ENCODE measurements at places on chromosomes 6 and 20. TPM values are rescaled to one million over a fixed set of nuclear protein-coding genes. Genes with fewer than 3 reads are reported as not detected.
A peak's percentile ranks its signal among the peaks of the same experiment; 100 is the strongest.

GRCh38 chr20:25178563-25179438 is 16.7 kb upstream of the ENTPD6 start:
- peak; percentile 87 for DNase-seq

DNA sequence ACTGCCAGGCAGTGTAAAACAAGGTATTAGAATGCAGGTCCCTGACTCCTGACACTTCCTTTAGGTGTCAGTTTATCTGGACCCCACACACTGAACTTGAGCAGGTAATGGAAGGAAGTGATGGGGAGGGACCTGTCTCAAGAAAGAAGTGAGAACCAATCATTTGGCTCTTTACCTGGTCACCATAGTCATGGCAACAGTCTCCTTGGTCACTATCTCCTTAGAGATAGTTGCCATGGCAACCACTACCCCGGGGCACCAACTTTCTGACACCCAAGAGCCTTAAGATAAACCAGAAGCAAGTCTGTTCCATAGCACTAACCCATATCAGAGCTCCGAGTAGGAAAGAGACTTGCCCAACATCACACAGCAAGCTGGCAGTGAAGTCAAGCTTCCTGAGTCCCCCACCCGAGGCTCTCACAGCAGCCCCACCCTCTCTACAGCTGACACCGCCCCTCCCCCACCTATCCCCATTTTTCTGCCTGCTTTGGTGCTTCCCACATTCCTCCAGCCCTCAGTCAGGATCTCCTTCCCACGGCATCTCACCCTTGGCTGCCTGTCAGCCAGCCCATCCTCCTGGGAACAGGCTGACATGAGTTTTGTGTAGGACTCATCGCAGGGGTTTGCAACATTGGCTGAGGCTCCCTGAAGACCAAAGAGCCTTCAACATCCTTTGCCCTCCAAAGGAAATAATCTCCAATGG is 16.3 kb upstream of the HM13 start:
- DNase-seq, result no peak

DNA sequence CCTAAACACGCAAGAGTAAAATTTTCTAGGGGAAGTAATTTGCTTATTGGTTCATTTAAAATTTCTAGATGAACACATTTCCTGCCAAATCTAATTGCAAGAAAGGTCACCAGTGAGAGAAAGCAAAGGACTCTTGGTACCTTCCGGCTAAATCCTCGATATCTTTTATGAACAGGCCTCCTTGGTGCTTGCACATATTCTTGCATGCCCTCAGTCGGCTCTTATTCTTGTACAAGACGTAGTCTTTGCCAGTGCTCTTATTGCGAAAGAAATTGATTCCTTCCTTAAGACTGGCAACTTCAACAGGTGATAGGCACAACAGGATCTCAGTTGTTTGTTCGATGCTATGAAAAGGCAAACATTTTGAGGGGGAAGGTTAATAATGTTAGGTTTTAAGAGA is 141.7 kb upstream of the CARMIL1 start:
- no peak for DNase-seq

DNA sequence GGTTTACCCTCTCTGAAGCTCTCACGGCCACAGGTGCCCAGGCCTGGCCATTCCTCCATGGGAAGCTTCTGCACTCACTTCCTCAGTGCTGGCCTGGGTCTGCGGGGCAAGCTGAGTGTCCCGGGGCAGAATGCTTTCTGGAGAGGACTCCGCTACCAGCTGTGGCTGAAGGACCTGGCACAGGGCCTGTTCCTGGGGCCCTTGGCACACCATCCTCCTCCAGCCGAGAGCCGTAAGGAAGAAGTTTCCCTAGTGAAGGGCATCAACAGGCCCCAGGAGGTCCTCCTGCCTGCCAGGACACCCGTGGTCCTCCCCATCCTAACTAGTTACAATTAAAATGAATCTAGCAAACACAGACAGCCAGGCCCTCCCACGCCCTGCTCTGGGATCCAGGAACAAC is 14.0 kb upstream of the KCNK15 start:
- DNase-seq, result no peak

DNA sequence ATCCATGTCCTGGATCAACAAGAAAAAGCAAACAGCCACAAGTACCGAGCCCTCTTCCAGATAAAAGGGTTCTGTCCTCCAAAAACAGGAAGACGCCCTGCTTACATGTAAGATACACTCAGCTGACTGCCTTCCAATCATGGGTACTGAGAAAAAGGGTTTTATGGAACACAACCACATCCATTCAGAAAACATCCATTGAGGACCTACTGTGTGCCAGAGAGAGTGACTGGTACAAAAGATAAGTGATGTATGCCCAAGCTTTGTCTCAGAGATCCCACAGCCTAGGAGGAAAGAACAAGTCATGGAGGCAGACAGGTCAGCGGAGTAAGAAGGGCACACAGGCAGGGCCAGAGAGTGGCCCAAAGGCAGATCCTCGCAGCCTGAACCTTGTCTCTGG is 94.8 kb upstream of the SSTR4 start:
- DNase-seq, result no peak

- peak; percentile 33 for DNase-seq
Measured at GRCh38 chr20:10639737-10640556, 33.9 kb downstream of the JAG1 start.

DNA sequence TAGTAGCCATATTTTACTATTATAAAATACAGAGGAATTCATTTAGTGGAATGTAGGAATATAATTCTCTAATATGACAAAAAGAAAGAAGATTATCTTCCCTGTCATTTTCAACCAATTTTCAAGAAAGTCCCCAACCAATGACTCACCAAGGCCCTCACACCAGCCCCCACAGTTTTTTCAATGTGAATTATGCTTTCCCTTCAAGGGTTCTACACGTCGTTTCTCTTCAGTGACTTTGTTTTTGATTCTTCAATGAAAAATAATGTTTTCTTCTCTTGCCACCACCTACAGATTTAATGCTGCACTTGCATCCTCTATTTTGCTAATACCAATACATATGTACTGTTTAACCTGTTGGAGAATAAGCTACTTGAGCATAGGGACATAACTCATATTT is 841.3 kb downstream of the PHF3 start:
- DNase-seq, result no peak

DNA sequence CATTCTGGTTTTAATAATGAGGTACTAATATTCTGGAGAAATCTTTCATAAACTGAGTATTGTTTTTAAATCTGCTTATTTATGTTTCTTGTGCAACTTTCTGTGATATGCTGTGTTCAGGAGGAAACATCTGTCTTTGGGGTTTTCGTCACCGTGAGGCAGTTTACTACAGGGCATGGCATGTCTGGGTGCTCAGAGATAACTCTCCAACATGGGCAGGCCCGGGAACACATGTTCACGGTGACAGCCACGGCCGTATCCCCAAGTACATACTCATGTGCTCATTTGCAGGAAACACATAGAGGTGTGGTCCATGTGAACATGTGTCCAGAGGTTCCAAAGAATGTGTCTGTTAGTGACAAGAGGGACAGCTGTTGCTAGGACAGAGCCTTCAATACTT is 62.1 kb upstream of the CNKSR3 start:
- no peak for DNase-seq

DNA sequence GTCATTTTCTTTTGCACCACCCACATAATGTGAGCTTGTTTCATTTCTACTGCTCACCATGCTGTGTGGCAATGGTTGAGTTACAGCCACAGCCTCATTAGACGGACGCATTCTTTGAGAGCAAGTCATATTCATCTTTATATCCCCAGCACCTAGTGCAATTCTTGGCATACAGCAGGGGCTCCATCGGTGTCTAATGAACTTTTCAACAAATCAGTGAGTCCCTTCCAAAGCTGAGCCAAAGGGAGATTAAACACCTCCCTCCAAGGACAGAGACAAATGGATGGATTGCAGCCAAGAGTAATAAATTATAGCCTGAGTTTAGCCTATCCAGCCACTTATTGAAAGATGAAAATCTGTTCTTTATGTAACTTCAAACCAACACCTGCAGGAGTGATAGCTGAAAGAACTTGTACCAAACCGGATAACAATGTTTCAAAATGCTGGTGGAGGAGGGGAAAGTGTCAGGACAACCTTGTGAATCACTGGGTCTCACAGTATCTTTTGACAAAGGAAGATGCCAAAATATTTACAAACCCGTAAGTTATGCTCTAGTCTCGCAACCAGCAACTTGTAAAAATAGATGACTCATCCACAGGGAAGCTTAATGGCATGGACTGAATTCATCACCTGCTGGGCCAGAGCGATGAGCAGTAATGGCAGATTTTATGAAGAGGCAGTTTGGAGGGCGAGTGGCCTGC is 139.0 kb downstream of the PXDC1 start:
- DNase-seq, result no peak

- no peak for DNase-seq
Measured at GRCh38 chr20:56552911-56553629, 20.0 kb downstream of the FAM209B start.

GRCh38 chr20:38158701-38159351 is 6.2 kb downstream of the TGM2 start:
- DNase-seq, result no peak

The CTCFL gene
- total RNA-seq, result 0.17 TPM

The PAX1 gene
- total RNA-seq, result not detected

The SLC13A3 gene
- total RNA-seq, result 1.1 TPM

Measured in upper lobe of left lung (tissue), 6 donors.